ENCODE measurements at places on chromosomes 3 and 15. TPM values are rescaled to one million over a fixed set of nuclear protein-coding genes. Genes with fewer than 3 reads are reported as not detected.

- no peaks in the 10 kb centered on the region for H3K27me3 ChIP-seq
- DNase-seq, result no peak
- no peak overlapping the region for H3K27ac ChIP-seq
- peaks cover 7% of the 10 kb centered on the region for H3K36me3 ChIP-seq
- no peaks in the 10 kb centered on the region for H3K4me1 ChIP-seq
Observed at GRCh38 chr3:195573611-195574496, 9.9 kb downstream of the APOD start.

- H3K27ac ChIP-seq, result no peak overlapping the region
- no peak for DNase-seq
- no peaks in the 10 kb centered on the region for H3K27me3 ChIP-seq
- no peak overlapping the region for H3K4me3 ChIP-seq
- H3K36me3 ChIP-seq, result peaks cover 3% of the 10 kb centered on the region
Observed at GRCh38 chr15:77695961-77696582, 63.4 kb upstream of the LINGO1 start.

GRCh38 chr15:65379986-65380385 is 2.2 kb upstream of the IGDCC3 start:
- H3K27me3 ChIP-seq, result no peaks in the 10 kb centered on the region
- H3K36me3 ChIP-seq, result peaks cover 26% of the 10 kb centered on the region
- no peak for DNase-seq

SAMD7 gene
- total RNA-seq, result not detected

DNA sequence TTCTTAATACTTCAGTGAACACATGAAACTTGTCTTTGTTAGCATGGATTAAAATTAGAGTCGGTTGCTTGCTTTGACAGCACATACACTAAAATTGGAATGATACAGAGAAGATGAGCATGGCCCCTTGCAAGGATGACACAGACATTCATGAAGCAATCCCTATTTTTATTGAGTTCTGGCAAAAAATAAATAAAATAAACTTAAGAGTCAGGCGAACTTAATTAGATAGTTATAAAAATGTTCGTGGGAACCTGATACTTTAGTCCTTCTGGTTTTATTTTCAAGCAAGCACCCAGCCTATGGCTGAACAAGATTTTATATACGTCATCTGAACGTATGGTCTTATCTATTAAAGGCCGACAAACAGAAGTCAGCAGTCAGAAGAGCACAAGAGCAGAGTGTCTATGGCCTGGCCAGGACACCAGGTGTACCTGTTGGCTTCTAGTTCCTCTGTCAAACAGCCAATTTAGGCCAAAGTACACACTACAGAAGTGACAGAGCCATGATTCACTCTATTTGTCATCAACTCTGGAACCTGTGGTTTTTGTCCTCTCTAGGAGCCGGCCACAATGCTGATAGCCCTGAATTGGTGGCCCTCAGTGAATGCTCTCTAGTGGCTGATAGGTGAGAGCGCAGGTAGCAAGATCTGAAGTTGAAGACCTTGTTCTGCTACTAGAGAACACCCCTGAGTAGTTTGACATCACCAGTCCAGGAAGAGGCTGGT is 64.3 kb downstream of the LEO1 start:
- H3K4me3 ChIP-seq, result no peak overlapping the region
- no peak overlapping the region for H3K27ac ChIP-seq
- H3K4me1 ChIP-seq, result no peaks in the 10 kb centered on the region
- H3K27me3 ChIP-seq, result no peaks in the 10 kb centered on the region
- DNase-seq, result no peak

GRCh38 chr3:15160662-15161061 is 45.4 kb upstream of the CAPN7 start:
- no peak overlapping the region for H3K27ac ChIP-seq
- H3K4me3 ChIP-seq, result no peak overlapping the region
- H3K4me1 ChIP-seq, result no peaks in the 10 kb centered on the region
- no peak for DNase-seq
- no peaks in the 10 kb centered on the region for H3K27me3 ChIP-seq

FAM107A gene
- total RNA-seq, result 27.2 TPM

DNA sequence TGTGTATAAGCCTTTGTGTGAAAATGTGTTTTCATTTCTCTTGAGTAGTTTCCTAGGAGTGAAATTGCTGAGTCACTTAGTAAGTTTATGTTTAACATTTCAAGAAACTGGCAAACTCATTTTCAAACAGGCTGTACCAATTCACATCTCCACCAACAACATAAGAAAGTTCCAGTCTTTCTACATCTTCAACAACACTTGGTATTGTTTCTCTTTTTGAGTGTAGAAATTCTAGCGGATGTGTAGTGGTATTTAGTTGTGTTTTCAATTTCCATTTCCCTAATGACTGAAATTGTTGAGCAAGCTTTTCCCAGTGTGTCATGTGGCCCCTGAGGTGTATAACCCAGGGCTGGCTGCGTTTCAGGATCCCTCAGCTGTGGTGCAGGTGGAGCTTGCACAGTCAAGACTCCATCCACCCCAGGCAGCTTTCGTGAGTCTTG is 258.5 kb downstream of the PDCD6IP start:
- H3K27me3 ChIP-seq, result no peaks in the 10 kb centered on the region
- no peak overlapping the region for H3K27ac ChIP-seq
- H3K36me3 ChIP-seq, result no peaks in the 10 kb centered on the region
- H3K4me3 ChIP-seq, result no peak overlapping the region

- H3K4me3 ChIP-seq, result no peak overlapping the region
- no peaks in the 10 kb centered on the region for H3K4me1 ChIP-seq
- no peaks in the 10 kb centered on the region for H3K27me3 ChIP-seq
- no peaks in the 10 kb centered on the region for H3K36me3 ChIP-seq
- no peak overlapping the region for H3K27ac ChIP-seq
Observed at GRCh38 chr3:134824791-134825190, 29.7 kb downstream of the EPHB1 start.

GOLGA8Q gene
- 1.8 TPM for total RNA-seq

RPL4 gene
- 1,568 TPM for total RNA-seq

DNA sequence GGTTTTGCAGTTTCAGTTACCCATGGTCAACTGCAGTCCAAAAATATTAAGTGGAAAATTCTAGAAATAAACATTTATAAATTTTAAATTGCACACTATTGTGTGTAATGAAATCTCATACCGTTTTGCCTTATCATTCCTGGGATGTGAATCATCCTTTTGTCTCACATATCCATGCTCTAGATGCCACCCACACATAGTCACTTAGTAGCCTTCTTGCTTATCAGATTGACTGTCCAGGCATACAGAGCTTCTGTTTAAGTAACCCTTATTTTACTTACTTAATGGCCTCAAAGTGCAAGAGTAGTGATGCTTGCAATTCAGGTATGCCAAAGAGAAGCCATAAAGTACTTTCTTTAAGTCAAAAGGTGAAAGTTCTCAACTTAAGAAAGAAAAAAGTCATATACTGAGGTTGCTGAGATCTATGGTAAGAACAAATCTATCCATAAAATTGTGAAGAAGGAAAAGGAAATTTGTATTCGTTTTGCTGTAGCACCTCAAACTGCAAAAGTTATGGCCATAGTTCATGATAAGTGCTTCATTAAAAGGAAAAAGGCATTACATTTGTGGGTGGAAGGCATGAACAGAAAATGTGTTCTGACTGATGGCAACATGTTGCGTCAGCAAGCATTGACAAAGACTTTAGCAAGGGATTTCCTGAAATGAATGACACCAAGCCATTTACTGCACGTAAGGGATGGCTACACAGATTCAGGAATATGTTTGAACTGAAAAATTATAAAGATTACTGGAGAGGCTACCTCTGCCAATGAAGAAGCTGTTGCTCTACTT is 43.8 kb downstream of the SPATA16 start:
- H3K4me1 ChIP-seq, result no peaks in the 10 kb centered on the region
- no peak overlapping the region for H3K4me3 ChIP-seq
- no peak overlapping the region for H3K27ac ChIP-seq
- H3K27me3 ChIP-seq, result no peaks in the 10 kb centered on the region
- no peaks in the 10 kb centered on the region for H3K36me3 ChIP-seq
- no peak for DNase-seq

SPATA12 gene
- not detected for total RNA-seq

CLK3 gene
- total RNA-seq, result 60.3 TPM

GRCh38 chr3:46135475-46135874 is 72.6 kb downstream of the CCR1 start:
- H3K4me3 ChIP-seq, result no peak overlapping the region
- H3K27ac ChIP-seq, result no peak overlapping the region
- H3K36me3 ChIP-seq, result no peaks in the 10 kb centered on the region
- peaks cover 5% of the 10 kb centered on the region for H3K4me1 ChIP-seq
- DNase-seq, result no peak

EXD1 gene
- not detected for total RNA-seq

ATP11B gene
- total RNA-seq, result 62.1 TPM

CHRD gene
- 18.3 TPM for total RNA-seq

PDHB gene
- 81.7 TPM for total RNA-seq

GRCh38 chr3:25872200-25872877 is 82.4 kb downstream of the OXSM start:
- no peaks in the 10 kb centered on the region for H3K36me3 ChIP-seq
- H3K27me3 ChIP-seq, result no peaks in the 10 kb centered on the region
- H3K27ac ChIP-seq, result no peak overlapping the region
- H3K4me1 ChIP-seq, result no peaks in the 10 kb centered on the region

OIP5 gene
- 5.5 TPM for total RNA-seq

DNA sequence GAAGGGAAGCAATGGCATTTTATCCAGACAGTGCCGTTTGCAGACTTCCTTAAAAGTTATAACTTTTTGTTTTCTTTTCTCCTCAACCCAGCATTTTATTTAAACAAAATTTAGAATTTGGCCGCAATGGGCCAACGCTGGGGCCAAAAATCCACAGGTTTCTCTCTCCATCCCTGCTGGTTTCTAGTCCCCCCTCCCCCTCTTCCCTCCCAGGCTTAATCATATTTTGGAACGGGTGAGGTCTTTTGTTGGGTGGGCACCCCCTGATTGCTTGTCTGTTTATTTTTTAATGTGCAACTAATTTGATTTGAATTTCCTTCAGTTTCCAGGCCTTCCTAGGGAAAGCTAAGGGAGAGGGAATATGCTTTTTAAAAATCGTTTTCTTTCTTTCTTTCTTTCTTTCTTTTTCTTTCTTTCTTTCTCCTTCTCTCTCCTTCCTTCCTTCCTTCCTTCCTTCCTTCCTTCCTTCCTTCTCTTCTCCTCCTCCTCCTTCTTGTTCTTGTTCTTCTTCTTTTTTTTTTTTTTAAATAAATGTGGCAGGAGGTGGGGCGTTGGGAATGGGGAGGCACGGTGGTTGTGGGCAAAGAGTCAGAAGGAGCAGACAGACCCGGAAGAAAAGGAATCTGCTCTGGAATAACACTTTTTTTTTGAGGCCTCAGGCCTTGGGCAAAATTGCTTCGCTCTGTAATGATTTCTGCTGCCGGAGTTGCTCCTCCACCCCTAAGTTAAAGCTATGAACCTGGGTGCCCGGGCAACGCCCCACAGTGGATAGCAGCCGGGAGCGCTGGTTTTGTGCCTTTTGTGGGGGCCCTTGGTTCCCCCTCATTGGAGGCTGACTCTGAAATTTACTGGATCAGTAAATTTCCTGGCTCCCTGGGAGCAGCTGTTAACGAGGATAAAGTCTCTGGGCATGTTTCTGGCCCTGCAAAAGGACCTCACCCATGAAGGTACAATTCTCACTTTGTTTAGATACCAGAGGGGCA is 1.9 kb downstream of the FNDC3B start:
- DNase-seq, result peak; percentile 6
- peak overlapping the region; percentile 85 for H3K27ac ChIP-seq
- peaks cover 13% of the 10 kb centered on the region for H3K4me1 ChIP-seq
- no peaks in the 10 kb centered on the region for H3K36me3 ChIP-seq
- H3K27me3 ChIP-seq, result no peaks in the 10 kb centered on the region
- peak overlapping the region; percentile 63 for H3K4me3 ChIP-seq

GRCh38 chr3:59750391-59750790 is 700.6 kb upstream of the CFAP20DC start:
- no peaks in the 10 kb centered on the region for H3K4me1 ChIP-seq
- no peak for DNase-seq
- H3K4me3 ChIP-seq, result no peak overlapping the region
- H3K36me3 ChIP-seq, result no peaks in the 10 kb centered on the region
- no peak overlapping the region for H3K27ac ChIP-seq

SH2D7 gene
- total RNA-seq, result not detected

DNA sequence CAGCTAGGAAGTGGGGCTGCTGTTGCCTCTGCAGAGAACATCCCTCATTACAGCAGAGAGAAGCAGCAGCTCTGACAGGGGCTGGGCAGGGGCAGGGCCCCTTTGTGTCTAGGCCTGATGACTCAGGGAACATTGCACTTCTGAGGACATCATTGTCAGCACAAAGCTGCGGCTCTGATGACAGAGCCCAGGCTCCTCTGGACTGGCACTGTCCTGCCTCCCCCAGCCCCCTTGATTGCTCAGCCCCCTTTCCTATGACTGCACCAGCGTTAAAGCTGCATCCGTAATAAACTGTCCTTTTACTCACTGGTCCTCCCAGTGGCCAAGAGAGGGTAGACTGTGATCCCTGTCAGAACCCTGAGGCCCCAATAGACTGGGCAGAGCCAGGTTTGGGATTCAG is 18.3 kb downstream of the TRH start:
- no peak overlapping the region for H3K4me3 ChIP-seq
- H3K36me3 ChIP-seq, result no peaks in the 10 kb centered on the region
- no peaks in the 10 kb centered on the region for H3K27me3 ChIP-seq
- H3K27ac ChIP-seq, result no peak overlapping the region

DNA sequence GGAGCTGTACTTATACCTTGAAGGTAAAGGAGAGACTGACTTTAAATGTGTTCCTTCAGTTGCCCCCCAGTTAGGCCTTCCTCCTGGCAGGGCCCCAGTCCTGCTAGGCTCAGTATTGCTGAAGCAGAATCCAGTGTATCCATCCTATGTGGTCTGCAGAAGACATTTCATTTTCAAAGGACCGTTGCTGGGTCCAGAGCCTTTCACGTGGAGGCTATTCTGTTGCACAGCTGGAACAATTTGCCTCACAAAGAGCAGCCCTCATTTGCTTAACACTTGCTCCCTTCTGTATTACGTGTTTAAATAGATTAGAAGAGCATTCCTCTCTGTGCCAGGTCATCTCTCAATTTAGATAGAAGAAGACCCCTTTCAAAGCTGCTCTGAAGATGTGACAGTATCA is 78.9 kb upstream of the CFAP20DC start:
- H3K36me3 ChIP-seq, result no peaks in the 10 kb centered on the region
- no peaks in the 10 kb centered on the region for H3K27me3 ChIP-seq
- no peak overlapping the region for H3K27ac ChIP-seq

ROPN1B gene
- 2.4 TPM for total RNA-seq

- H3K27me3 ChIP-seq, result no peaks in the 10 kb centered on the region
- peak overlapping the region; percentile 70 for H3K4me3 ChIP-seq
- DNase-seq, result no peak
- H3K4me1 ChIP-seq, result peaks cover 14% of the 10 kb centered on the region
Observed at GRCh38 chr3:100335434-100335833, 877 bp downstream of the NIT2 start.

Data from spinal cord (tissue), 10 donors.